ENCODE measurements at places on chromosomes 7 and 10. TPM values are rescaled to one million over a fixed set of nuclear protein-coding genes. Genes with fewer than 3 reads are reported as not detected.

DNA sequence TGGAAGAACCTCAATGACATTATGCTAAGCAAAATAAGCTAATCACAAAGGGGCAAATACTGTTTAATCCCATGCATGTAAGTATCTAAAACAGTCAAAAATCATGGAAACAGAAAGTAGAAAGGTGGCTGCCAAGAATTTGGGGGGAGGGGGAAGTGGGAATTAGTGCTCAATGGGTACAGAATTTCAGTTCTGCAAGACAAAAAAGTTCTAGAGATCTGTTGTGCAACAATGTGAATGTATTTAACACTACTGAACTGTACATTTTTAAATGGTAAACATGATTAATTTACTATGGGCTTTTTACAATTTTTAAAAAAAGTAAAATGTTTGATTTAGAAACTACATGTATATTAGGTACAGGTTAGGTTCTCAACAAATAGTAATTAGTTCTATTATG lies 11.9 kb downstream of the EZH2 start:
- H3K36me3 ChIP-seq: no peaks in the 10 kb centered on the region
- no peak overlapping the region for H3K27ac ChIP-seq
- H3K4me3 ChIP-seq: no peak overlapping the region
- no peaks in the 10 kb centered on the region for H3K27me3 ChIP-seq
- peaks cover 13% of the 10 kb centered on the region for H3K4me1 ChIP-seq

DNA sequence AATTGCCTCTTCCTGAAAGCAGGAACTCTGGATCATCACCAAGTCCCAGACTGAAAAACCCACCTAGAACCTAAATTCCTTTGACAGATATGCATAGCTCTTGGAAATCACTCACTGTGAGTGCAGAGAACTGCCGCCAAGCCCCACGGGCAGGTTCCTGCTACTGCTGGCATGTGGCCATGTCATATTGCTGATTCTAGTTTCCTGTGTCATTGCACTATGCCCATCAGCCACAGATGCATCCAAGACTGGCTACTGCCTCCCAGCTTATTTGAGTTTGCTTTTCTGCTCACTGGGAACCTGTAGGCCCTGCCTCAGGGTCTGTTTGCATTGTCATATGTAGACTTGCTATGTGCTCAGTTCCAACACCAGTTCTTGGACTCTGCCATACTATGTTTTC lies 786.0 kb downstream of the GRID1 start:
- no peak for DNase-seq
- H3K36me3 ChIP-seq: no peaks in the 10 kb centered on the region
- no peak overlapping the region for H3K27ac ChIP-seq
- no peaks in the 10 kb centered on the region for H3K4me1 ChIP-seq
- no peak overlapping the region for H3K4me3 ChIP-seq

- no peak overlapping the region for H3K4me3 ChIP-seq
- H3K4me1 ChIP-seq: no peaks in the 10 kb centered on the region
- H3K27me3 ChIP-seq: no peaks in the 10 kb centered on the region
- no peak overlapping the region for H3K27ac ChIP-seq
- no peak for DNase-seq
Observed at GRCh38 chr7:94111009-94111408, 106.9 kb upstream of the BET1 start.

DNA sequence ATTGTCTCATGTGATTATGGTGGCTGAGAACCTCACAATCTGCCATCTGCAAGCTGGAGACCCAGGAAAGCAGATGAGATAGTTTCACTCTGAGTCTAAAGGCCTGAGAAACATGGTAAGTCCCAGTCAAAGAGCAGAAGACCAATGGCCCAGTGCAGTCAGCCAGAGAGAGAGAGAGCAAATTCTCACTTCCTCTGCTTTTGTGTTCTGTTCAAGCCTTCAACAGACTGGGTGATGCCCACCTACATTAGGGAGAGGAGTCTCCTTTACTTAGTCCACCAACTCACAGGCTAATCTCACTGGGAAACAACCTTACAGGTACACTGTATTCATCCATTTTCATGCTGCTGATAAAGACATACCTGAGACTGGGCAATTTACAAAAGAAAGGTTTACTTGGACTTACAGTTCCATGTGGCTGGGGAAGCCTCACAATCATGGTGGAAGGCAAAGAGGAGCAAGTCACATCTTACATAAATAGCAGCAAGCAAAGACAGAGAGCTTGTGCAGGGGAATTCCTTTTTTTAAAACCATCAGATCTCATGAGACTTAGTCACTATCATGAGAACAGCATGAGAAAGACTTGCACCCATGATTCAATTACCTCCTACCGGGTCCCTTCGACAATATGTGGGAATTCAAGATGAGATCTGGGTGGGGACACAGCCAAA lies 4.7 kb upstream of the FRMPD2 start:
- H3K36me3 ChIP-seq: no peaks in the 10 kb centered on the region
- no peak for DNase-seq
- no peak overlapping the region for H3K27ac ChIP-seq
- H3K4me3 ChIP-seq: no peak overlapping the region
- no peaks in the 10 kb centered on the region for H3K27me3 ChIP-seq
- no peaks in the 10 kb centered on the region for H3K4me1 ChIP-seq

Gene FAM204A
- 62.0 TPM for total RNA-seq

Measured in CD4-positive, CD25-positive, alpha-beta regulatory T cell (primary cell).